ENCODE measurements at places on chromosomes 16 and 17. TPM values are rescaled to one million over a fixed set of nuclear protein-coding genes. Genes with fewer than 3 reads are reported as not detected.

The WNK4 gene
- 4.1 TPM for total RNA-seq

The ACSF2 gene
- total RNA-seq = 19.4 TPM

The ZSCAN10 gene
- total RNA-seq = not detected

The RAB37 gene
- total RNA-seq = 2.0 TPM

The TP53TG3F gene
- total RNA-seq = not detected

The MYL4 gene
- total RNA-seq = not detected

The DNASE1L2 gene
- total RNA-seq = 0.59 TPM

The CACNG3 gene
- total RNA-seq = not detected

The ABAT gene
- total RNA-seq = 9.8 TPM

The ATP5PD gene
- 222 TPM for total RNA-seq

DNA sequence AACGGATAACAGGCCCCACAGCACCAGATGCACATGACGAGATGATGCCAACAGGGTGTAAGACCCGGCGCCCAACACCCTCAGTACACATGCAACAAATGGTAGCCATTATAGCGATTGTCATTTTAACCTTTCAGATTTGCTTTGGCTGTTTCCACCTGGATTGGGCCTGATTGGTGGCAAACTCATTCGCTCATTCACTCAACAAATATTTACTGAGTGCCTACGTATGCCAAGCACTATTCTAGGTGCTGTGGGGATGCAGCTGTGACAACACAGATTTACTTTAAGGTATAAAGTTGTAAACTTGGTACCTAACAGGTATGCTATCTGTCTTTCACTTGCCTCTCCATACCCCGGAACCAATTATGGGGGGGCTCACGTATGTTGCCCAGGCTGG, 66.8 kb downstream of the SRCIN1 start:
- H3K27me3 ChIP-seq = no peaks in the 10 kb centered on the region
- H3K4me3 ChIP-seq = no peak overlapping the region
- H3K4me1 ChIP-seq = no peaks in the 10 kb centered on the region
- no peak for DNase-seq
- H3K36me3 ChIP-seq = no peaks in the 10 kb centered on the region

DNA sequence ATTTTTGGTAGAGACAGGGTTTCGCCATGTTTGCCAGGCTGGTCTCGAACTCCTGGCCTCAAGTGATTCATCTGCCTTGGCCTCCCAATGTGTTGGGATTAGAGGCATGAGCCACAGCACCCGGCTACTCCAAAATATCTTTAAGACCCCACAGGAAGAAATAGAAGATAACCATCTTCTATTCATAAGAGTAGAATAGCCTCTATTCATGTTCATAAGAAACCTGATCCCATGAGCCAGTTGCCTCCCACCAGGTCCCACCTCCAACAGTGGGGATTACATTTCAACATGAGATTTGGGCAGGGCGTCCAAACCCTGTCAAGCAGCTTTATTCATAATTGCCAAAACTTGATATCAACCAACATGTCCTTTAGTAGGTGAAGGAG, 13.9 kb upstream of the TMC7 start:
- no peaks in the 10 kb centered on the region for H3K4me1 ChIP-seq
- DNase-seq = no peak
- no peaks in the 10 kb centered on the region for H3K36me3 ChIP-seq
- no peak overlapping the region for H3K27ac ChIP-seq

- H3K4me1 ChIP-seq = no peaks in the 10 kb centered on the region
- no peaks in the 10 kb centered on the region for H3K36me3 ChIP-seq
- H3K27me3 ChIP-seq = no peaks in the 10 kb centered on the region
- no peak for DNase-seq
Measured at GRCh38 chr16:50539053-50539695, 9.0 kb upstream of the NKD1 start.

- peak within 1 kb of the TSS; percentile 96 for H3K27ac ChIP-seq
- DNase-seq = peak; percentile 75
Measured at GRCh38 chr17:5078106-5079028, at the start of gene ZFP3. ZFP3 (plus strand) TSS chr17:5078467; CDS start chr17:5091505, 13,038 bp downstream.

DNA sequence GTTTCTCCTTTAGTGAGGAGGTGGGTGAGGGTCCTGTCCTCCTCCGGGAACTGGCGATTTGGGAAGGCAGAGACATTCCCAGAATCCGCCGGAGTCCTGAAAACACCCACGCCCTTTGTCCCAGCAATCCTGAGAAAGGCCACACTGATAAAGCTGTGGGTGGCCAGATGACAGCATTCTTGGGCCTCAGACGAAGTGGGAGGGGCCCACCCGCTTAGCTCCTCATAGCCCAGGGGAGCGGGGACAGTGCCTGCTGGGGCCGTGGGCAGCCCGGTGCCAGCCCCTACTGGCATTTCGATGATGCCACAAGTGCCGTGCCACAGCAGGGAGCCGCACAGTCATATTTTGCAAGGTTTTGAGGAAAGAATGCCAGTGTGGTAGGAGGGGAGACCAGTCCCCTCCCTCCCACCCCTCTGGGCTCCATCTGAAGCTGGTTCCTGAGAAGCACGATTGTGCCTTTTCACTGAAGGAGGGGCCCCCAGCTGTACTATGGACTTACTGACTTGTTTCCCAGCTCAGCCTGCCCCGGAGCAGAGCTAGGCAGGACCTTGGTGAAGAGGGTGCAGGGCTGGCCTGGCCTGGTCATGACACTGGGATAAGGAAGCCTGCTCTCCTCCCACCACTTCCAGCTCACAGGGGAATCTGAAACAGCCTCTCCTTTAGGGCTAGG, 20.9 kb upstream of the MPRIP start:
- DNase-seq = peak; percentile 48
- H3K27me3 ChIP-seq = no peaks in the 10 kb centered on the region
- H3K27ac ChIP-seq = peak overlapping the region; percentile 77
- H3K4me1 ChIP-seq = no peaks in the 10 kb centered on the region
- peak overlapping the region; percentile 21 for H3K4me3 ChIP-seq

- no peak for DNase-seq
- H3K36me3 ChIP-seq = no peaks in the 10 kb centered on the region
- no peaks in the 10 kb centered on the region for H3K27me3 ChIP-seq
- H3K4me1 ChIP-seq = peaks cover 38% of the 10 kb centered on the region
Measured at GRCh38 chr17:81418710-81419318, 23.6 kb downstream of the BAHCC1 start.

DNA sequence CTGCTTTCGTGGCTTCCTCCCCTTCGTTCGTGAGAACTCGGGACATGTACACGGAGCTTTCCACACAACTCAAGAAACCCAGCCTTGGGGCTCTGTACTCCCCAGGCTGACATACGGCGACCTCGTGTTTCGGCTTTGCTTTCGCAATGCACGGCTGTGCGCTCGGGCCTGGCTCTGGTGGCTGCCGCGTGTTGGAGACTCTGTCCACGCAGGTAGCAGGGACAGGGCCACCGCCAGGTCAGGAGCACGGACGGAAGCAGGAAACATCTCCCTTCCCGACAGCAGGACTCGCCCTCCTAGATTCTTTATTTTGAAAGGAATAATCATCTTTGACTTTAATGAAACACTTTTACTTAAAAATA, 17.3 kb downstream of the UTS2R start:
- no peaks in the 10 kb centered on the region for H3K4me1 ChIP-seq
- H3K27me3 ChIP-seq = peaks cover 22% of the 10 kb centered on the region
- no peak overlapping the region for H3K27ac ChIP-seq
- no peaks in the 10 kb centered on the region for H3K36me3 ChIP-seq
- H3K4me3 ChIP-seq = no peak overlapping the region
- DNase-seq = no peak

- no peaks in the 10 kb centered on the region for H3K36me3 ChIP-seq
- H3K4me1 ChIP-seq = no peaks in the 10 kb centered on the region
- H3K27me3 ChIP-seq = peaks cover 19% of the 10 kb centered on the region
- H3K4me3 ChIP-seq = no peak overlapping the region
- H3K27ac ChIP-seq = no peak overlapping the region
- no peak for DNase-seq
Measured at GRCh38 chr16:85879975-85880831, 18.8 kb upstream of the IRF8 start.

DNA sequence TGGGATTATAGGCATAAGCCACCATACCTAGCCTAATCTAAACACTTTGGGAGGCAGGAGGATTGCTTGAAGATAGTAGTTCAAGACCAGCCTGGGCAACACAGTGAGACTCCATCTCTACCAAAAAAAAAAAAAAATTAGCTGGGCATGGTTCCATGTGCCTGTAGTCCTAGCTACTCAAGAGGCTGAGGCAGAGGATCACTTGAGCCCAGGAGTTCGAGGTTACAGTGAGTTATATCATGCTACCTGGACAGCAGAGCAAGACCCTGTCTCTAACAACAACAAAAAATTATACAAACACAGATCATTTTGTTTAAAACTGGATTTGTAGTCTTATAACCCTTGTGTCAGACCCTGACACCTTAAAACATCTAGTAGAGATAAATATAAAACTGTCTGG, 7.7 kb upstream of the C16orf54 start:
- no peaks in the 10 kb centered on the region for H3K4me1 ChIP-seq
- no peaks in the 10 kb centered on the region for H3K36me3 ChIP-seq
- DNase-seq = no peak
- no peak overlapping the region for H3K4me3 ChIP-seq

- peak; percentile 46 for DNase-seq
- H3K27me3 ChIP-seq = no peaks in the 10 kb centered on the region
- H3K4me1 ChIP-seq = no peaks in the 10 kb centered on the region
- no peak overlapping the region for H3K27ac ChIP-seq
- H3K4me3 ChIP-seq = no peak overlapping the region
- no peaks in the 10 kb centered on the region for H3K36me3 ChIP-seq
Measured at GRCh38 chr17:231966-232807, 50.7 kb upstream of the DOC2B start.

GRCh38 chr16:64364416-64364815, 757.4 kb downstream of the CDH11 start:
- H3K4me3 ChIP-seq = no peak overlapping the region
- H3K27ac ChIP-seq = no peak overlapping the region
- no peak for DNase-seq
- no peaks in the 10 kb centered on the region for H3K36me3 ChIP-seq
- no peaks in the 10 kb centered on the region for H3K4me1 ChIP-seq

- peak; percentile 73 for DNase-seq
- H3K4me1 ChIP-seq = peaks cover 23% of the 10 kb centered on the region
- peak within 1 kb of the TSS; percentile 96 for H3K4me3 ChIP-seq
Measured at GRCh38 chr17:17681187-17681743, at the start of gene RAI1. RAI1 (plus strand) TSS chr17:17681458; CDS start chr17:17792949, 111,491 bp downstream.

GRCh38 chr17:38452719-38453118, 24.5 kb downstream of the ARHGAP23 start:
- H3K36me3 ChIP-seq = no peaks in the 10 kb centered on the region
- no peak for DNase-seq
- peak overlapping the region; percentile 60 for H3K27ac ChIP-seq
- no peak overlapping the region for H3K4me3 ChIP-seq

- H3K4me1 ChIP-seq = no peaks in the 10 kb centered on the region
- H3K27ac ChIP-seq = no peak overlapping the region
- H3K27me3 ChIP-seq = no peaks in the 10 kb centered on the region
- DNase-seq = no peak
- H3K4me3 ChIP-seq = no peak overlapping the region
- H3K36me3 ChIP-seq = no peaks in the 10 kb centered on the region
Measured at GRCh38 chr16:12675852-12676251, 127.8 kb downstream of the CPPED1 start.

GRCh38 chr16:28925386-28926228, 569 bp upstream of the RABEP2 start:
- H3K27me3 ChIP-seq = no peaks in the 10 kb centered on the region
- peak overlapping the region; percentile 86 for H3K4me3 ChIP-seq
- no peaks in the 10 kb centered on the region for H3K36me3 ChIP-seq
- H3K27ac ChIP-seq = peak overlapping the region; percentile 99
- DNase-seq = peak; percentile 70
- peaks cover 7% of the 10 kb centered on the region for H3K4me1 ChIP-seq

DNA sequence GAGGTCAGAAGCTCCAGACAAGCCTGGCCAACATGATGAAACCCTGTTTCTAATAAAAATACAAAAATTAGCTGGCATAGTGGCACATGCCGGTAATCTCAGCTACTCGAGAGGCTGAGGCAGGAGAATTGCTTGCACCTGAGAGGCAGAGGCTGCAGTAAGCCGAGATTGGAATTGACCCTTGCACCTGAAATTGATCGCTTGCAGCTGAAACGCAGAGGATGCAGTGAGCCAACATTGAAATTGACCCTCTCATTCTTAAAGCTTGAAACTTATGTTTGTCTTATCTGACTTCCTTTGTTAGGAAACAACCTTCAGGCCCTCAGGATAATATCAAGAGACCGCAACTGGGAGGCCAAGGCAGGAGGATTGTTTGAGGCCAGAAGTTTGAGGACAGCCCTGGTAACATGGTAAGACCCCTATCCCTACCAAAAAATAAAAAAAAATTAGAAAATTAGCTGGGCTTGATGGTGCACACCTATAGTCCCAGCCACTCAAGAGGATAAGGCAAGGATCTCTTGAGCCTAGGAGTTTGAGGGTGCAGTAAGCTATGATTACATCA, 376.6 kb upstream of the XYLT1 start:
- H3K36me3 ChIP-seq = no peaks in the 10 kb centered on the region
- H3K4me3 ChIP-seq = no peak overlapping the region
- H3K27me3 ChIP-seq = no peaks in the 10 kb centered on the region
- H3K27ac ChIP-seq = no peak overlapping the region

DNA sequence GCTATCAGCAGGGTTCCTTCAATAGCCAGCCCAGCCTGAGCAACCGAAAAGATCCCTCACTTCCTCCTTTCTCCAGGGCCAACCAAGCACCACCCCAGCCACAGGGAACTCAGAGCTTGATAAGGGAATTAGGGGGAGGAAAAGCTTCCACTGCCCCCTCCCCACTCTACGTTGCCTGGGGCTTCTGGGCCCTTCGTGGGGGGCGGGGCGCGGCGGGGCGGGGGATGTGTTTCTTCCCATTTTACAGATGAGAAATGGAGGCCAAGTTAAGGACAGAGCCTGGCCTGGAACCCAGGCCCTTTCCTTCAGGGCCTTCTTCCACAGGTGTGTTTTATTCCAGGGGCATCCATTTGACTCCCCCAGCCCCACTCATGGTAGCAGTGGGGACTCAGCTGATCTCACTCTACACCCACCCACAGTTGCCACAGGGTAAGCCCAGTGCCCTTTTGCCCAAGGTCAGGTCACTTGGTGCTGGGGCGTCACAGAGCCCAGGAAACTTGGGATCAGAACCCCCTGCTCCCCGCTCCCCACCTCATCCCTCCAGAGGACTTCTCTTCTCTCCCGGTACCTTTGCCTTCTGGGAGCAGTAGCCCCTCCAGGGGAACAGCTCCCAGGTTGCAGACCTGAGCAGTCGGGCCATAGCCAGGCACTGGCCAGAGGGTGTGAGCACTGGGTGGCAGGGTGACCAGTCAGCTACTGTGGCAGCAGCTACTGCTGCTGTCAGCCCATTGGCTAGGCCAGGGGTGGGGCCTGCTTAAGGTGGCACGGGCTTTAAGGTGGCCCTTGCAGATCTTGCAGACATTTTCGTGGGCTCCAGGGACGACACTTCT, at the start of gene LDHD:
Gene LDHD (minus strand): TSS at position 700 of the 830 bp plus-strand sequence. CDS start 60 bp downstream, at position 640.
- peak within 1 kb of the TSS; percentile 60 for H3K4me3 ChIP-seq
- H3K27me3 ChIP-seq = no peaks in the 10 kb centered on the region
- H3K27ac ChIP-seq = peak within 1 kb of the TSS; percentile 67
- H3K36me3 ChIP-seq = no peaks in the 10 kb centered on the region

GRCh38 chr17:7315570-7316235, 543 bp upstream of the GPS2 start:
- H3K36me3 ChIP-seq = no peaks in the 10 kb centered on the region
- peak; percentile 66 for DNase-seq
- H3K4me3 ChIP-seq = peak overlapping the region; percentile 86
- H3K4me1 ChIP-seq = no peaks in the 10 kb centered on the region

- no peak overlapping the region for H3K4me3 ChIP-seq
- DNase-seq = no peak
- H3K27ac ChIP-seq = no peak overlapping the region
- H3K4me1 ChIP-seq = no peaks in the 10 kb centered on the region
- no peaks in the 10 kb centered on the region for H3K27me3 ChIP-seq
Measured at GRCh38 chr16:77396461-77396860, 38.4 kb downstream of the ADAMTS18 start.

Data from breast epithelium (tissue), 4 donors.